ENCODE measurements at places on chromosomes 1 and 21. TPM values are rescaled to one million over a fixed set of nuclear protein-coding genes. Genes with fewer than 3 reads are reported as not detected.

IRF6 gene
- not detected for total RNA-seq

GBP3 gene
- total RNA-seq: not detected

CRYAA gene
- total RNA-seq: not detected

DISP3 gene
- total RNA-seq: 6.8 TPM

TSTD1 gene
- 6.7 TPM for total RNA-seq

TLR5 gene
- total RNA-seq: 0.30 TPM

DNA sequence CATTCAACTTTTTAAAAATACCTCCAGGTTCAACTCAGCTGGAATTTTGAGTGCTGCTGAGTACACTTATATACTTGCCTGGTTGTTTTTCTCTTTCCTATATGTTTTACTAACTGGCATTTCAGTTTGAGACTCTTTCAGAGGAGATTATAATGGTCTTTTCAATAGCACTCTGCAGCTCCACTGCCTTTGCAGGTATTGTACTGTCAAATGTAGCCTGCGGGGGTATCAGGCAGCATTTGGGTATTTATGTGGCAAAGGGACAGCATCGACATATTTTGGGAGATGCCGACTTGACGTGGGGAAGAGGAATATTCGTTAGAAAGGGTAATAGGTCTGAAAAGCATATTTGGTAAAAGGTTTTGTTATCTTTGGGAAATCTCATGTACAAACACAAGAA is 11.1 kb upstream of the TGFBR3 start:
- H3K27me3 ChIP-seq: no peaks in the 10 kb centered on the region
- no peaks in the 10 kb centered on the region for H3K36me3 ChIP-seq

GRCh38 chr1:84888753-84889152 is 4.3 kb downstream of the LPAR3 start:
- H3K4me3 ChIP-seq: no peak overlapping the region
- H3K27ac ChIP-seq: no peak overlapping the region
- H3K4me1 ChIP-seq: peaks cover 7% of the 10 kb centered on the region
- peaks cover 47% of the 10 kb centered on the region for H3K27me3 ChIP-seq
- DNase-seq: no peak

DNA sequence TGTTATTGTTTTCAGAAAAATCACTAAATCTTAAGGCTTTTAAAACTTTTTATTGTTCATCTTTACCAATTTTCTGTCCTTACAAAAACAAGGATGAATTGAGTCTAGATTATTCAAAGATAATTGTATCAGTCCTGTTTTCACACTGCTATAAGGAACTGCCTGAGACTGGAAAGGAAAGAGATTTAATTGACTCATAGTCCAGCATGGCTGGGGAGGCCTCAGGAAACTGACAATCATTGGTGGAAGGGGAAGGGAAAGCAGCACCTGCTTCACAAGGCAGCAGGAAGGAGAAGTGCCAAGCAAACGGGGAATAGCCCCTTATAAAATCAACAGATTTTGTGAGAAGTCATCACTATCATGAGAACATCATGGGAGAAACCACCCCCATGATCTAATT is 455.6 kb upstream of the ZP4 start:
- H3K27me3 ChIP-seq: no peaks in the 10 kb centered on the region

DNA sequence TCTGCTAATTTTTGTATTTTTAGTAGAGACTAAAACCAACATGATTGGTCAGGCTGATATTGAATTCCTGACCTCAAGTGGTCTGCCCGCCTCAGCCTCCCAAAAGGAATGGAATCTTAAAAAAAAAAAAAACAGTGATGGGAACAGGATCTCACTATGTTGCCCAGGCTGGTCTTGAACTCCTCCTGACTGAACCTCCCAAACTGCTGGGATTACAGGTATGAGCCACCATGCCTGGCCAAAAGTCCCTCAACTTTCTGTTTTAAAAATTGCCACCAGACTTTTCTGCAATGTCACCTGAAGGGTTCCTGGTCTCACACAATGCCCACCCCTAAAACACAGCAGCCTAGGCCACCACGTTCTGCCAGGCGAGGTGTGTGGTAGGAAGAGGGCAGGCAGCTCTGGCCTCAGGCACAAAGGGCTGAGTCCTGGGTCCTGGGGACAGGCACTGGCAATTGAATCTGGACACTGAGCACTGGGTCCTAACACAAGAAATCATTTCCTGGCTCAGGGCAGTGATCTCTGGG is 21.2 kb upstream of the THRAP3 start:
- H3K4me1 ChIP-seq: peaks cover 21% of the 10 kb centered on the region
- H3K36me3 ChIP-seq: no peaks in the 10 kb centered on the region
- H3K27me3 ChIP-seq: no peaks in the 10 kb centered on the region
- H3K27ac ChIP-seq: peak overlapping the region; percentile 35

GRCh38 chr1:223535319-223535718 is 130.2 kb downstream of the CAPN8 start:
- no peak overlapping the region for H3K4me3 ChIP-seq
- DNase-seq: no peak
- peaks cover 21% of the 10 kb centered on the region for H3K27me3 ChIP-seq
- no peak overlapping the region for H3K27ac ChIP-seq

GRCh38 chr1:225657462-225657989 is 4.6 kb upstream of the ENAH start:
- peaks cover 25% of the 10 kb centered on the region for H3K4me1 ChIP-seq
- DNase-seq: no peak
- H3K27me3 ChIP-seq: no peaks in the 10 kb centered on the region
- H3K36me3 ChIP-seq: no peaks in the 10 kb centered on the region
- peak overlapping the region; percentile 29 for H3K4me3 ChIP-seq

GRCh38 chr1:233078396-233078795 is 128.0 kb downstream of the NTPCR start:
- H3K36me3 ChIP-seq: no peaks in the 10 kb centered on the region
- H3K27me3 ChIP-seq: no peaks in the 10 kb centered on the region
- H3K4me3 ChIP-seq: no peak overlapping the region
- DNase-seq: no peak
- peaks cover 44% of the 10 kb centered on the region for H3K4me1 ChIP-seq

DNA sequence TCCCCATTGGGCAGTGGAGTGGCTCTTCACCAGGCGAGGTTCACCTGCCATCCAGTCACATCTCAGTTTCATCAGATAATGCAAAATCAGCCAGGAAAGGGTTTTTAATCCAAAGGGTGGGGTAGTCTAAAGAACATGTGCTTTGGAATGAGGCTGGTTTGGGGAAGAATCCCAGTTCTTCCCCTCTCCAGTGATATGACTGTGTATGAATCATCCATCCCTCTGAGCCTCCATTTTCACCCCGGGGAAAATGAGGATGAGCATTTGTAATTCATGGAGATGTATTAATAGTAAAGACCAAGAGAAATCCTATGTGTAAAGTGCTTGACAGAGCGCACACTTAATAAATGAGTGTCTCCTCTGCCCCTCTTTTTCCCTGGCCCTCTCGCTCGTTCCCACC is 215.1 kb upstream of the FGGY start:
- H3K27ac ChIP-seq: no peak overlapping the region
- no peak for DNase-seq
- H3K4me1 ChIP-seq: peaks cover 32% of the 10 kb centered on the region
- no peak overlapping the region for H3K4me3 ChIP-seq

DNA sequence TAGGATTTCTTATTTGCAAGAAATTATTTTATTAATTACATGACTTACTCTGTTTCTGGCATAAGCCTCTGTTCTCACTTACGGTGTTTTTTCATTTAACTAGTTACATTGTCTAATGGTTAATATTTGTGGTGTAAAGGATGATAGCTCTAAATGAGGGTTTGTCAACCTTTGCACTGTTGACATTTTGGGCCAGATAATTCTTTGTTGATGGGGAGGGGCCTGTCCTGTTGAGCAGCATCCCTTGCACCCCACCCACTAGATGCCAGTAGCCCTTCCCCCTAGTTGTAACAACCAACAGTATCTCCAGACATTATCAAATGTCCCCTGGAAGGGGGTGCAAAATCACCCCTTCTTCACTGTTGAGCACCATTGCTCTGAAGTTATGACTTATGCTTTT is 83.6 kb upstream of the SLC44A3 start:
- H3K27me3 ChIP-seq: no peaks in the 10 kb centered on the region
- H3K4me3 ChIP-seq: no peak overlapping the region
- H3K27ac ChIP-seq: no peak overlapping the region

GRCh38 chr1:21307210-21307609 is 16.9 kb upstream of the ECE1 start:
- H3K27me3 ChIP-seq: no peaks in the 10 kb centered on the region
- no peaks in the 10 kb centered on the region for H3K36me3 ChIP-seq
- H3K27ac ChIP-seq: no peak overlapping the region
- H3K4me1 ChIP-seq: peaks cover 46% of the 10 kb centered on the region
- no peak for DNase-seq
- no peak overlapping the region for H3K4me3 ChIP-seq

DNA sequence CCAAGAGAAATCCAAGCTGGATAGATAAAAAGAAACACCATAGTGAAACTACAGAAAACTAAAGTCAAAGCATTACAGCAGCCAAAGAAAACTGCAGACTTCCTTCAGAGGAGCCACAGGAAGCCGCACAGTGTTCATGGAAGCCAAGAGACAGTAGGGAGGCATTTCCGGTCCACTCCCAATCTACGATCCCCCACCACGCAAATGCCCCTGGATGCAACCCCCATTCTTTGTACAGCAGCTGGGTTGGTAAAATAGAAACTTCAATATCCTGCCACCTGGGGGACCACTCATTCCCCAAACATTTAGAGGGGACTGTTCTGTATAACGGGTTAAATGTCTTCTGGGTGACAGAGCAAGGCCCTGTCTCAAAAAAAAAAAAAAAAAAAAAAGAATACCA is 43.9 kb upstream of the TSPEAR start:
- DNase-seq: no peak
- H3K4me3 ChIP-seq: no peak overlapping the region
- no peaks in the 10 kb centered on the region for H3K36me3 ChIP-seq
- H3K4me1 ChIP-seq: peaks cover 6% of the 10 kb centered on the region
- H3K27ac ChIP-seq: no peak overlapping the region

- H3K27me3 ChIP-seq: peaks cover 55% of the 10 kb centered on the region
- H3K27ac ChIP-seq: peak overlapping the region; percentile 14
- H3K4me3 ChIP-seq: peak overlapping the region; percentile 43
- no peaks in the 10 kb centered on the region for H3K36me3 ChIP-seq
Measured at GRCh38 chr1:110136911-110137310, 13.4 kb upstream of the SLC6A17 start.

- H3K27ac ChIP-seq: no peak overlapping the region
- no peaks in the 10 kb centered on the region for H3K27me3 ChIP-seq
- DNase-seq: no peak
- H3K4me1 ChIP-seq: peaks cover 3% of the 10 kb centered on the region
Measured at GRCh38 chr1:57167997-57168396, 202.2 kb upstream of the C8B start.

- peaks cover 8% of the 10 kb centered on the region for H3K36me3 ChIP-seq
- no peak for DNase-seq
- no peak overlapping the region for H3K27ac ChIP-seq
- H3K27me3 ChIP-seq: peaks cover 3% of the 10 kb centered on the region
Measured at GRCh38 chr1:10541286-10541685, 66.5 kb downstream of the PEX14 start.

DNA sequence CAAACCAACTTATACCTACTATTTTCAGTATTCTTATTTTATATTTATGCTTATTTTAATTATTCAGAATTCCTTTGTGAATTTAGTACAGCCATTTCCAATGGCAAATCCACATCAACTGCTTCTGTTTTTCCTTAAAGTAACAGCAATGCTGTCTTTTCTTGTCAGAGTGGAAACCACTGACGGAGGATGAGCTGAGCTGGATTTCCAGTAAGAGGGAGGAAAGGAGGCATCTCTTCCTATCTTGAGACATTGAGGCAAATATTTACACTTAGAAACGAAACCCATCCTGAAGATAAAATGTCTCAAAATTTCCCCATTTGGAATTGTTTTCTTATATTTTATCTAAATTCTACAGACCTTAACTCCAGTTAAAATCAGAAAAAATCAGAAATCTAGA is 66.1 kb upstream of the SLC44A3 start:
- H3K27me3 ChIP-seq: no peaks in the 10 kb centered on the region
- peaks cover 8% of the 10 kb centered on the region for H3K36me3 ChIP-seq
- no peak for DNase-seq
- peaks cover 22% of the 10 kb centered on the region for H3K4me1 ChIP-seq
- no peak overlapping the region for H3K27ac ChIP-seq

DNA sequence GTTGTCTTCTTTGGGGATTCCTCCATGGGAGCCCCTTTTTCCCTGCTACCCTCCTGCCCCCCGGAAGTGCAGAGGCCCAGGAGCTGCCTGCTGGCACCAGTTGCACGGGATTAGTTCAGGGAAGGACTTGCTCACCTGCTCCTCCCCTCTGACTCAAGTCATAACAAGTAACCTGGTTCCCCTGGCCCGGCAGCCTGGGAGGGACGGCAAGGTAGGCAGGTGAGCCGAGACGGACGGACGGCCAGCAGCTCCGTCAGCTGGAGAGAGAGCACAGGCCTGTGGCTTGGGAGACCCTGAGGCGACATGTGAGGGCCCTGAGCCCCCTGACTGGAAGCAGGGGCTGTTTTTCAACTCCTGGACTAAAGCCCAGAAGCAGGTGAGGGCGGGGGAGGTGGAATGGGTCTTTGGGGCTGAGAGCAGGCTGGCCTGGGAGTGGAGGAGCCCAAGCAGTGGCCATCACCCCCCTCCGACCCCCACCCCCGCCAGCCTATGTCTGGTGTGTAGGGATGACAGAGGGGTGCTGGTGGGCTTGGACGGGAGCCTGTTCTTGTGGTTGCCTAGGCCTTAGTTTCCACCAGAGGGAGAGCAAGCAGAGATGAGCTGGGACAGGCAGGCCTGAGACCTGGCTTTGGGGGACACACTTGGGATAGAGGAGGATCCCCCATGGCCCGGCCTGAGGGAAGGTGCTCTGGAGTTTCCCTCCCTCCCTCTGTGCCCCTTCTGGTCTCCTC is at the start of gene INAVA:
Gene INAVA, plus strand, starts transcription at position 189 of the 731 bp plus-strand sequence. CDS start 3,501 bp downstream, outside the sequence.
- H3K27ac ChIP-seq: peak within 1 kb of the TSS; percentile 12
- H3K27me3 ChIP-seq: no peaks in the 10 kb centered on the region
- peaks cover 59% of the 10 kb centered on the region for H3K4me1 ChIP-seq
- H3K4me3 ChIP-seq: peak within 1 kb of the TSS; percentile 99
- H3K36me3 ChIP-seq: peaks cover 4% of the 10 kb centered on the region
- no peak for DNase-seq

DNA sequence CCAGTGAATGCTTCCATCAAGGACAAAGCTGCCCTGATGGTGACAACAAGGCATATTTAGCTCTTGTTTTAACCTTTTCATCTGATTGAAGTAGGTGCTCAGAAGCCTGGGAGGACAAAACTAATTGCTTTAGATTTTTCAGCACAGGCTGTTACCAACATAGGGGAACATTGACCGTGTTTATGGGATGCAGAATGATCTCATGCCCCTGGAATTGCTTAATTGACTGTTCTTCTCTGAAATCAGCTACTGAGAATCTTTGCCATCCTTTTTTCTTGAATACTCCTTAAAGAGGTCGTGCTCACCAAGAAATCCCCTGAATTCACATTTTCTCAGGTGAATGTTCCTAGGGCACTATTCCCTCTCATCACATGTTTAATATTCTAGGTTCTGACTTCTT is 95.9 kb upstream of the CCDC190 start:
- no peak for DNase-seq
- H3K4me3 ChIP-seq: no peak overlapping the region
- no peak overlapping the region for H3K27ac ChIP-seq
- no peaks in the 10 kb centered on the region for H3K4me1 ChIP-seq
- H3K36me3 ChIP-seq: no peaks in the 10 kb centered on the region
- H3K27me3 ChIP-seq: no peaks in the 10 kb centered on the region

GRCh38 chr1:30579580-30579979 is 143.8 kb downstream of the MATN1 start:
- H3K4me1 ChIP-seq: no peaks in the 10 kb centered on the region
- H3K27ac ChIP-seq: no peak overlapping the region
- no peak overlapping the region for H3K4me3 ChIP-seq
- no peak for DNase-seq
- H3K36me3 ChIP-seq: no peaks in the 10 kb centered on the region
